ENCODE measurements at places on chromosomes 2 and 18.

- no peaks in the 10 kb centered on the region for H3K4me1 ChIP-seq
- H3K36me3 ChIP-seq, result no peaks in the 10 kb centered on the region
- H3K27ac ChIP-seq, result no peak overlapping the region
- no peak for DNase-seq
Observed at GRCh38 chr2:12824351-12824777, 107.6 kb downstream of the TRIB2 start.

DNA sequence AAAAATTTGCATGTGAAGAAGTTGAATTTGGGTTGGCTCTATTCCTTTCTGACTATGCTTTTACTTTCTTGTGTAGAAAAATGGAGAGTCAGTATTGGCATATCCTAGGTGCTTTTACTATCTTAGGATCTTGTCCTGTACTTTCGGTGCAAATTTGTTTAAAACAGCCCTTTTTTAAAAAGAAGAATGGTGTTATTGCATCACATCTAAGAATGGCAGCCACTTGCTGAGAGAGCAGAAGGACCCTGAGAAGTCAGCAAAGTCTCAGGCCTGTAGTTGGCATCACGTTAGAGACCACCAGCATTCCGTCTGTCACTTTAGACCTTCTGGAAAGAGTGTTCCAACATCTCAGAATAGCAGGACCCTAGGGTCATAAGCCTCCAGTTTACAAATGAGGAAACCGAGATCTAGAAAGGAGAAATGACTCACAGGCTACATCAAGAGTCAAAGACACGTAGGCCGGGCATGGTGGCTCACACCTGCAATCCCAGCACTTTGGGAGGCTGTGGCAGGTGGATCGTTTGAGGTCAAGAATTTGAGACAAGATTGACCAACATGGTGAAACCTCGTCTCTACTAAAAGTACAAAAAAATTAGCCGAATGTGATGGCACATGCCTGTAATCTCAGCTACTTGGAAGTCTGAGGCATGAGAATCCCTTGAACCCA is 42.5 kb downstream of the SPATS2L start:
- peaks cover 17% of the 10 kb centered on the region for H3K4me1 ChIP-seq
- no peak for DNase-seq
- no peak overlapping the region for H3K27ac ChIP-seq
- H3K4me3 ChIP-seq, result no peak overlapping the region
- no peaks in the 10 kb centered on the region for H3K27me3 ChIP-seq

- no peak overlapping the region for H3K27ac ChIP-seq
- no peaks in the 10 kb centered on the region for H3K4me1 ChIP-seq
Observed at GRCh38 chr2:60964651-60965498, 52.6 kb upstream of the PEX13 start.

GRCh38 chr2:98426771-98427170 is 17.9 kb upstream of the INPP4A start:
- no peak overlapping the region for H3K4me3 ChIP-seq
- no peaks in the 10 kb centered on the region for H3K27me3 ChIP-seq
- H3K27ac ChIP-seq, result no peak overlapping the region
- H3K36me3 ChIP-seq, result no peaks in the 10 kb centered on the region
- no peak for DNase-seq

DNA sequence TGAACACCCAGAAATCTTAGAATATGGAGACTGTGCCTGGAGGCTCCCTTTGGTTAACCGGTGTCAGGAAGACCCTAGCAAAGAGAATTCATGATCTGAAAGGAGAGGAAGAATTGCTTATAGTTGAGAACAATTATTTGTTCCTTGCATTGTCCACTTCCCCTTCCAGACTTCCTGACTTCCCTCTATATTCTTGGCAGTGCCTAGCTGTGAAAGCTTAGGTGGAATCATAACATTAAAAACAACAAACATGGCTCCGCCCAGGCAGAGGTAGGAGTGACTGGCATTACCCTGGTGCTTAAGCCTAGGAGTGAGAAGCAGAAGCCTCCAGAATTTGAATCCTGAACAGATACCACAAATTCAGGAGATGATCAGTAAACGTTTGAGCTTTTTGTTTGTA is 1.9 kb downstream of the TTL start:
- DNase-seq, result no peak
- H3K27me3 ChIP-seq, result no peaks in the 10 kb centered on the region
- peaks cover 2% of the 10 kb centered on the region for H3K36me3 ChIP-seq
- H3K4me3 ChIP-seq, result no peak overlapping the region
- no peaks in the 10 kb centered on the region for H3K4me1 ChIP-seq
- H3K27ac ChIP-seq, result no peak overlapping the region

All from mesendoderm (in vitro differentiated cells).